ENCODE measurements at places on chromosomes 12 and 14.

DNA sequence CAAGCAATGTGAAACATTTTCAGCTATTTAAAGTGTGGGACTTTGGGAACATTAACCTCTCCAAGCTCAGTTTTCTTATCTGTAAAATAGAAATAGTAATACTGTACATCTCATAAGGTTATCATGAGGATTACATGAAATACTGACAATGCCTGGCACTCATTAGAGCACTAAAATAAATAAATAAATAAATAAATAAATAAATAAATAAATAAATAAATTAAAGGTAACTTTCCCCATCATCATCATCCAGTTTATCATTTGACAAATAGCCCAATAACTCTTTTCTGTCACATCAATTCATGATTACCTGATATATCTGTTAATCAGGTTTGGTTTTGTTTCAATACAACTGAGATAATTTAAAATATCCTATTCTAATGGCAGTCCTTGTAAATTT is 48.5 kb downstream of the EFCAB11 start:
- no peak for DNase-seq

GRCh38 chr12:8709124-8709830 is 11.5 kb downstream of the RIMKLB start:
- no peak for DNase-seq

GRCh38 chr14:24801024-24801423 is 167.0 kb upstream of the GZMB start:
- DNase-seq, result no peak

- DNase-seq, result no peak
Measured at GRCh38 chr12:124309231-124309630, 14.3 kb downstream of the RFLNA start.

DNA sequence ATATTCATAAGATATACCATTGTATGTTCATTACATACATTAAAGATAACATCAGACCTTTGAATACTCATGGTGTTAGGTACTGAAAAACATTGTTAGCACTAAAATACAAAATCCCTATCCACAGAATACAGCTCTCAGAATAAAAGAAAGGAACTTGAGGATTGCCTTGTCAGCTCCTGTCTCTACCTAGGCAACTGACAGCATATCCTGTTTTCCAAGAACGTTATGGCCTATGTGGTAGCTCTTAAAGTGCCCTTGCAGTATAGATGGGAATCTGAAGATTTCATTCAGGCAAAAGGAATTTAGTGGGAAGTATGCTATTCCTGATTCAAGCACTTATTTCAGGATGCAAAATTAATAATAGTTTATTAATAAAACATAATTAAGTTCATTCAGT is 1.8 kb upstream of the PPP1R12A start:
- no peak for DNase-seq

DNA sequence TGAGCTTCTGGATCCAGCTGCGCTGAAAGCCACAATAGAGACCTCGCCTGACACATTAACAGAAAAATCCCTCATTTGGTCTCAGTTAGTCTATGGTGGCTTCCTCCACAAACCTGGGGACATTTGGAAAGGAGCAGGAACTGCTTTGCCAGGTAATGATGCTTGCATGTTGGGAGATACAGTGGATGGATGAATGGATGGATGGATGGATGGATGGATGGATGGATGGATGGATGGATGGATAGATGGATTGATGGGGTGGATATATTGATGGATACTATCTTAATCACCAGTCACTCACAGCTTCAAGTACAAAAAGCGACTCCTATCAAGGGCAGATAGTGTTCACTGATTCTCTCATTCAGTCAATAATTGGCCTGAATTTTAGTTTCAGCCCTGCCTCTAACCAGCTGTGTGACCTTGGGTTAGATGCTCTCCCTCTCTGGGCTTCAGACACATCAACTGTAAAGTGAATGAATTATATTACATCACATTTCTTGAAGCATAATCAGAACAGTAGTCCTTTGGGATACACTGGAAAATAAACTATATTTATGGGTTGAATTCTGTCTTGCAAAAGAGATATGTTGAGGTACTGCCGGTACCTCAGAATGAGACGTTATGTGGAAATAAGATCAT is 29.3 kb downstream of the MAP1LC3B2 start:
- no peak for DNase-seq

DNA sequence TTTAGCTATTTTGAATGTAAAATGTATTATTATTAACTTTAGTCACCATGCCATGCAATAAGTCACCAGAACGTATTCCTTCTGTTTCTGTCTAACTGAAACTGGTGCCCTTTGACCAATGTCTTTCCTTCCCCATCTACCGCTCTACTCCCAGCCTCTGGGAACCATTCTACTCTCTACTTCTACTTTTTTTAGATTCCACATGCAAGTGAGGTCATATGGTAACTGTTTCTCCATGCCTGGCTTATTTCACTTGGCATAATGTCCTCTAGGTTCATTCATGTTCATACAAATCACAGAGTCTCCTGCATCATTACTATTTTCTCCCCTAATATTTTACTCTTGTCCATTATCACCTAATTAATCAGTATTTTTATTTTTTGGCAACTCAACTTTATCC is 160.1 kb downstream of the TMX1 start:
- DNase-seq, result no peak

All from T follicular helper cell (primary cell).